ENCODE measurements at places on chromosomes 12 and 14. TPM values are rescaled to one million over a fixed set of nuclear protein-coding genes. Genes with fewer than 3 reads are reported as not detected.

DNA sequence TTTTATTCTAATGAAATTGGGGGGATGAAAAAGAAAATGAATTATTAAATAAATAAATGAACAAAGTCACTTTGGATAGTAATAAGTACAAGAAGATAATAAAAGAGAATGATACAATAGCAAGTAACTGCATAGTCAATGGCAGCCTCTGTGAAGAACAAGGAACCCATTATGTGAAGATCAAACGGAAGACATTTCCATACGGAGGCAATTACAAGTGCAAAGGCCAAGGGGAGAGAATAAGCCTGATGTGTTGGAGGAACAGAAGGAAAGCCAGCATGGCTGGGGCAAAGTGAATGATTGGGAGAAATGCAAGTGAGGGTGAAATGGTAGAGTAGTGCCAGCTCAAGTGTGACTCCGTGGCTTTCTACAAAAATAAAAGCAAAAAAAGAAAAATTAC lies 43.9 kb upstream of the CHPT1 start:
- H3K4me3 ChIP-seq: no peak overlapping the region
- DNase-seq: no peak
- H3K4me1 ChIP-seq: no peaks in the 10 kb centered on the region
- H3K27ac ChIP-seq: no peak overlapping the region
- H3K36me3 ChIP-seq: no peaks in the 10 kb centered on the region
- H3K27me3 ChIP-seq: peaks cover 15% of the 10 kb centered on the region

- peak overlapping the region; percentile 100 for H3K27ac ChIP-seq
- peaks cover 65% of the 10 kb centered on the region for H3K36me3 ChIP-seq
- H3K4me3 ChIP-seq: peak overlapping the region; percentile 89
- peak; percentile 65 for DNase-seq
- H3K4me1 ChIP-seq: peaks cover 60% of the 10 kb centered on the region
Measured at GRCh38 chr12:121789233-121789781, 4.2 kb downstream of the RHOF start.

- H3K27ac ChIP-seq: peak overlapping the region; percentile 93
- H3K36me3 ChIP-seq: peaks cover 5% of the 10 kb centered on the region
- H3K4me3 ChIP-seq: peak overlapping the region; percentile 46
- peaks cover 78% of the 10 kb centered on the region for H3K4me1 ChIP-seq
- peak; percentile 72 for DNase-seq
Measured at GRCh38 chr14:98227000-98227726, 1044.8 kb downstream of the BCL11B start.

- DNase-seq: no peak
- peaks cover 26% of the 10 kb centered on the region for H3K4me1 ChIP-seq
- peaks cover 9% of the 10 kb centered on the region for H3K36me3 ChIP-seq
- H3K27ac ChIP-seq: no peak overlapping the region
Measured at GRCh38 chr12:93376436-93377251, 1.1 kb upstream of the NUDT4 start.

CMA1 gene
- 0.34 TPM for total RNA-seq
